Activated CD4-positive, alpha-beta T cell treated with anti-CD3 and anti-CD28 coated beads for 4 hours (primary cell): ENCODE measurements at places on chromosomes 6 and 20.

DNA sequence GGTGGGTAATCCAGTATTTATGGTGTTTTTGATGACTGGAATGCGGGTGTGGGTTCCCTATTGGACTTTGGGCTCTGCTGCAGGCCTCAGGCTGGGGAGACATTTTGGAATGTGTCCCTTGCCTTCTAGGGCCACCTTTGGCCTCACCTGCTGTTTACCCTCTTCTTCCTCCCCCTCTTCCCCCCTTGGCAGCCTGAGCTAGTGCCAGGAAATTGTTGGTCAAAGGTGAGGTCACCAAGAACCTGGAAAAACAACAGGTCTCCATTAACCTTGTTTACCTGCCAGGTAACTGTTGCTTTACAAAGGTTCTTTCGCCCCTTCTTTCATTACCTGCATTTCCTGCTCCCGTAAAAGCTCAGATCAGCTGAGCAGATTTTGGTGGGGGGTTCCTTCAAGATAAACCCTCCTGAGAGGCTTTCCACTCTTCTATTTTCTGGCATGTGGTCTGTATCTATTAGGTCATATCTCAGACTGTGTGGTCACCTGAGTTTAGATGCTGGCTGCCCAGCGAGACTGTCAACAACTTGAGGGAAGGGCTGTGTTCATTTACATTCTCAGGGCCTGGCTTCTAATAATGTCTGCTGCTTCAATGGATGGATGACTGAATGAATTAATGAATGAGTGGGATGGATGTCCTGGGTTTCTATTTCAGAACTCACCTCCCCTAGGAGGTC is 34.7 kb downstream of the VEGFA start:
- DNase-seq: no peak

- DNase-seq: no peak
Measured at GRCh38 chr6:142725024-142725770, 219.8 kb downstream of the HIVEP2 start.

GRCh38 chr20:32638848-32639247 is 34.9 kb downstream of the C20orf203 start:
- DNase-seq: no peak

DNA sequence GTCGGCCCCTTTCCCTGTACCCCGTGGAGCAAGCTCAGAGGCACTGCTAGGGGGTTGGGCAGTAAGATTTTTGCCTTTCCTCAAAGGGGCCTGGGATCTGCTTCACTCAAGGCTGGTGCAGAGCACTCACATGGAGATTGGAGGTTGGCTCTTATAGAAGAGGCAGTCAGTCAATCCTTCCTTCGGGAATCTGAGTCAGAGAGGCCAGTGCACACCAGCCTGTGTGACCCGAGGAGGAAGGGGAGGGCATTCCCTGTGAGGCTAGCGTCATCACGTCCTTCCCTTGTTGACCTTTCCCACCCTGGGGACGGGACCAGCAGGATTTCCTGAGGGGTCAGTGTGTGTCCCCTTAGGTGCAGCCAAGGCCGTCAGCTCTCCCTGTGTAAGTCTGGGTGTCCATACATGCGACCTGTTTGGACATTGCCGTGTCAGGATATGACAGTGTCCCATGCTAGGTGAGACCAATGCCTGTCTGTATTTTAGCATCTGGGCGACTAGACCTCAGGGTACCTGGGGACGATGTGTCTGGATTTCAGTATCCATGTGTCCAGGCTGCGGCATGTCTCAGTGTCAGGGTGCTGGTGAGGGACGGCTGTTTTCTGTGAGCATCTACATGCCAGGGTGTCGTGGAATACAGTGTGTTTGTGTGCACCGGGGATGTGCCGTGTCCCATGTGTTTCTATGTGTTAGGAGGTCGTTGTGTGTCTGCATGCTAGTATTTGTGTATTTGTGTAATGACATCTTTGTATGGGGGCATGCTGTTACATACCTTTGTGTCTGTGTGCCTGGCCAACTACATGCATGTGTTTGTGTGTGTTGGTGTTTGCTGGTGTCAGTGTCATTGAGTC is 2.8 kb upstream of the ZNF512B start:
- DNase-seq: no peak

DNA sequence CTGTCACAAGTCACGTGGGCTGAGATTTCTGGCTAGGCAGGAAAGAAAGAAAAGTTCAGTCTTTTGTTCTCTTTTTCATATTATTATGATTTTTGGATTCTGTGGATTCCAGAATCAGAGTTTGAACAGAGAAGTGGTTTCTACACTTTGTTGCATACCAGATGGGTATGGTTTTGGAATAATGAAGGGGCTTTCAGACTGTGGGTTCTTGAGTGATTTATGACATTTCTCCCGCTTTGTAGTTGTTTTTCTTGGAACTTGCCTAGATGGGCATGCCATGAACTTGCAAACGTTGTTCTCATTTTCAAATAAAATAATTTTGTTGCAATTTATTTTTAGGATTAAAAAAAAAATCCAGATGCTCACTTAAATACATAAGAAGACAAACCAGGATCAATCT is 34.4 kb downstream of the CBFA2T2 start:
- no peak for DNase-seq

- no peak for DNase-seq
Measured at GRCh38 chr6:71619836-71620235, 266.5 kb upstream of the RIMS1 start.

DNA sequence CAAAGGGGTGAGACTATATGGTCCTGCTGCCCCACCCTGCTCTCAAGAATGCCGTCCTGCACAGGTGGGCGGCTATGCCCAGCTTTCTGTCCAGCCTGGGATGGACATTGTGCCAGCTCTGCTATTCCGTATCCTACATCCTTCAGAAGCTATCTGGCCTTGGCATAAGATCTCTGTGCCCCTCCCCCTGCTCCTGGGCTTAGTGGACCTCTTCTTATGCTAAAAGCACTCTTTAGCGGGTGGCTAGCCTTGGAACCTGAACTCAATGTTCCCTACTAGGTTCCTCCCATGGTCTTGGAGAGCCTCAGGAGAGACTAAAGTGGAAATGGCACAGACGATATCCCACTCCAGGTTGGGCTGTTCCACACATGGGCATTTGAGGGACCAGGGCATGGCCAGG is 22.5 kb downstream of the SCUBE3 start:
- no peak for DNase-seq

- DNase-seq: no peak
Measured at GRCh38 chr20:54195483-54196472, 12.1 kb upstream of the PFDN4 start.

DNA sequence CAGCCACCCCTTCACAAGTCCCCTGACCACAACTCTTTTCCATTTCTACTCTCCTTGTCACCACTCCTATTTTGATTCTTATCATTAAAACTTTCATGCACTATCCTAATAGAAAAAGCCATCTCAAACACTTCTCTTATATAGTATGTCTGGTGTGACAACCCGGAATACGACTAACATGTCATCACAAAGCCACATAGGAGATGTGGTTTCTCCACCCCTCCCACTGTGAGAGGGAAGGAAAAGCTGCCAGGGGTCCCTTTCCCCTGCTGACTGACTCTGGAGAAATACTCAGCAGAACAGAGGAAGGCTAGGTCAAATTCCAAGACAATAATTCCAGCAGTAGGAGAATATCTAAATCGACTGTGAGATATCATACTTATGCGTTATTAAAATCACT is 193.0 kb upstream of the KCNK16 start:
- DNase-seq: no peak

DNA sequence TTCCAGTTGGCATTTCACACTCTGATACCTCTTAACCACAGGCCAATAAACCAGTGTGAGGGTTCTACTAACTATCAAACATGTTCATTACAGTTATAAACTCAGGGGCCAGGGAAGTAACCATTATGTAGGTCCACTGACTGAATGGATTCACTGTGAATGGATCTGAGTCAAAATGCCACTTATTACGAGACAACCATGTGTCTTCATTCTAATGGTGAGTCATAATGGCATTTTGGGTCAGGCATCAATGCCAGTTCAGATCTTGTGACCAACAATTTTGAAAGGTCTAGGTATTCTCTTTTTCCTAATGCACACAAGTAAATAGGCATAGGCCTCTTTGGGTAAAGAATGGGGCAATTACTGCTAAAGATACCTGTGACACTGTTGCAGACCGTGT is 112.2 kb upstream of the HEY2 start:
- DNase-seq: no peak

DNA sequence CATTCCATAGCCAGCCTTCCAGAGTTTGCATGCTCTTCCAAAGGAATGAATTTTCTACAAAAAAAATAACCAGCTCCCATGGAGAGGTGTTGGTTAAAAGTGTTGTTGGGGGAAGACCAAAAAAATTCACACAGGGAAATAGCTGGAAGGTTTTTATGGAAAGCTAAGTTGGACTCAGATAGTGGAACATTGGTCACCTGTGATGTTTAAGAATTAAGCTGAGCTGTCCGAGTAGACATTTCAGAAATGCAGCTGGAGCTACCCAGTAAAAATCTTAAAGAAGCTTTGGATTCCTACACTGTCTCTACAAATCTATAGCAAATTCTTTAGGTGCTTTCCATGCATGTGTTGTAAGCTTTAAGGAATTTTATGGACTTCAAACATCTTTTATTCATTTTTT is 155.5 kb downstream of the THBS2 start:
- no peak for DNase-seq

DNA sequence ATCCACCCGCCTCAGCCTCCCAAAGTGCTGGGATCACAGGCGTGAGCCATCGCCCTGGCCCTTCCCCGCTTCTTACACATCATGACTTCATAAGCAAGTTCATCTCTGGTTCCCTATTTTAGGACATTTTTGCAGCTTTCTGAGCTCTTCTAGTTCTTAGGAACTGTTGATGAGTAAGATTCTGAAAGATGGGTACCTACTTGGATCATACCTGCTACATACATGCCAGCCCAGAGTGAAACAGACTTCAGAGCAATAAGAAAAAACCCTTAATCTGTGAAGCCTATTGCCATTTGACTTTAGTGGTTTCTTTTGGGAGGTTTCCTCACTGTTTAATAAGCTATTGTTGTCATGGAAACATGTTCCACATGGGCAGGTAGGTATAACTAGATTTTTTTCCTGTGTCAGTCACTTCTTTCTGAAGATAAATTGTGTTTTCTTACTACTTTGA is 27.9 kb upstream of the TMEM217 start:
- no peak for DNase-seq

DNA sequence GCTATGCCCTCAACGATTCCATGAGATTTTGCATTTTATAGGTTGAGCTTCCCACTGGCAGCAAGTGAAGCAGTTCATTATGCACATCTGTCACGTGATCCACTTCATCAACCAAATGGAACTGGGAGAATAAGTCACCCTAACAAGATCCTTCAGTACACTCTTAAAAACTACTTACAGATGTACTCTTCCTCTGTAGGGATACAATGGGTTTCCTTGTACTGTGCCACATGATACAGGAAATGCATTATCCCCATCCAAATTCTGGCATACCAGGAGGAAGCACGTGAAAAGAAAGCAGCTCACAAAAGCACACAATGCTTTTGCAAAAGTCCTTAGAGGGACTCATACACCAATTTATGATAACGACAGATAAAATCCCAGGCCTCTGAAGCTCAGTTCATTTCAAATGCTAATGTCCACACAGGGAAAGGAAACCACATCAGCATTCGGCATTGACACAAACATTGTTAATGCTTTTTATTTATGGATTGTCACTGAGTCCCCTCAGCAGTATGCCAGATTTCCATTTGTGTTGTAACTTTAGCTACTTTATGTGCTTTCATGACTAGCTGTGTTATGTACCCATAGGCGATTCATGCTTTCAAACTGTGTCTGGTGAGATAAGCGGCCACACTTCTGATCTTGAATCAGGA is 58.1 kb upstream of the REV3L start:
- no peak for DNase-seq

GRCh38 chr6:82270881-82271635 is 23.5 kb upstream of the IBTK start:
- no peak for DNase-seq

DNA sequence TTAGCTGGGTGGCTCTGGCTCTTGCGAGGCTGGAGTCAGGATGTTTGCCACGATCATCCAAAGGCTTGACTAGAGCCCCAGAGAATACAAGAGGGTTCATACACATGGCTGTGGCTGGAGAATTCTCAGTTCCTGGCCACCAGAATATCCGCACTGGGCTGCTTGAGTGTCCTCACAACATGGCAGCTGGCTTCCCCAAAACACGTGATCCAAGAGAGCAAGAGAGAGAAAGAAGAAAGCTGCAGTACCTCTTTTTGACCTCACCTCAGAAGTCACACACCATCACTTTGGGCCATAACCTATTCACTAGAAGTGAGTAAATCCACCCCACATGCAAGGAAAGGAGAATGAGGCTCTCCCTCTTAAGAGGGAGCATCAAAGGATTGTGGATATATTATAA is 21.5 kb upstream of the BPIFB1 start:
- DNase-seq: no peak

GRCh38 chr20:24018796-24019195 is 30.2 kb upstream of the GGTLC1 start:
- no peak for DNase-seq

DNA sequence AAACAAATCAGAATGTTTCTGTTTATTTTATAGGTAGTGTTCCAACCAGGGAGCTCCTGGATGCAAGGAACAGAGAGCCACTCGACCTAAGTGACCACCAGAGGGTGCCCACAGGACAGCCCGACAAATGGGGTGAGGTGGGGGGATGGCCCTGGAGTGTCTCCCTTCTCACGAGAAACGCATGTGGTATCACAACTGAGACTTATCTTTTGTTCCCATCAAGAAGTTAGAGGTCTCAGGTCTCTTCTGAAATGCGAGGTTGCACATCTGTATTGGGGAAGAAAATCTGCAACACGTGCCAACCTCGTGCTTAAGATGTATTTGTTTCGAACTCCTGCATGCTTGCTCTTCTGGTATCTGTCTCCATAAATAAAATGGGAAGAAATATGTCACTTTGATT is 104.0 kb downstream of the ISM1 start:
- no peak for DNase-seq

GRCh38 chr6:5524110-5524509 is 262.8 kb downstream of the FARS2 start:
- DNase-seq: no peak

- DNase-seq: no peak
Measured at GRCh38 chr20:25257756-25258475, 10.0 kb downstream of the PYGB start.

- DNase-seq: no peak
Measured at GRCh38 chr6:110652520-110652919, 162.7 kb downstream of the CDK19 start.

- no peak for DNase-seq
Measured at GRCh38 chr20:37981568-37981967, 51.7 kb downstream of the TTI1 start.

DNA sequence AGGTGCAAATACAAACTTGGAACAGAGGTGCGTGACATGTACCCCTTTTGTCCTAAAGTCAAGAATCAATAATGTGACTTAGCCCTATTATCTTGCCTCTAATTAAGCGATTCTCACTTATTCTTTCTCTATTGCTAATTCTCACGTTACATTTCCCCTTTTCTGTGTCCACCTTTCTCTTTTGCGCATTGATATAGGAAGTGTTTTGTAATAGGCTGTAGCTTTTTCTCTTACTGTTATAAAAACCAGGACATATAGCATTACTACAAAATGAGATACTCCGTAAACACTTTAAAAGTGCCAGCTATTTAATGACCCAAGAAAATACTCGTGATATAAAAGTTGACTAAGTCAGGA is 669 bp upstream of the TMEM30A start:
- DNase-seq: no peak
